ENCODE measurements at places on chromosomes 4 and X. TPM values are rescaled to one million over a fixed set of nuclear protein-coding genes. Genes with fewer than 3 reads are reported as not detected.

DNA sequence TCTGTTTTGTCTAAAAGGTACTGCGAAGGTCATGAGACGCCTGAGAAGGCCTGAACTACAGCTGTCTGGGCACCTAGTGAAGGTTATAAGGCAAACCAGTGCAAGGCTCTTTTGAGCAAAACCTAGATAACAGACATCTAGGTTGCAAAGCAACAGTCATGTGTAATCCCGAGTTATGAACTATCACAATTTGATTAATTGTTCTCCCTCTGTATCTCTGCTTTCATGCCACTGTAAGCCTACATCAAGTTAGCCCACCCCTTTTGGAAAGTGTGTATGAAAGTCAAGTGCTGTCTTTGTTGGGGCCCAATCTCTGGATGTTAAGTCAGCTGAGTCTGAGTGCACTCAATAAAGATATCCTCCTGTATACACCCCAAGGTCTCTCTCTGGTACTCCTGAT is 31.9 kb upstream of the UGT2B7 start:
- no peak for DNase-seq

DNA sequence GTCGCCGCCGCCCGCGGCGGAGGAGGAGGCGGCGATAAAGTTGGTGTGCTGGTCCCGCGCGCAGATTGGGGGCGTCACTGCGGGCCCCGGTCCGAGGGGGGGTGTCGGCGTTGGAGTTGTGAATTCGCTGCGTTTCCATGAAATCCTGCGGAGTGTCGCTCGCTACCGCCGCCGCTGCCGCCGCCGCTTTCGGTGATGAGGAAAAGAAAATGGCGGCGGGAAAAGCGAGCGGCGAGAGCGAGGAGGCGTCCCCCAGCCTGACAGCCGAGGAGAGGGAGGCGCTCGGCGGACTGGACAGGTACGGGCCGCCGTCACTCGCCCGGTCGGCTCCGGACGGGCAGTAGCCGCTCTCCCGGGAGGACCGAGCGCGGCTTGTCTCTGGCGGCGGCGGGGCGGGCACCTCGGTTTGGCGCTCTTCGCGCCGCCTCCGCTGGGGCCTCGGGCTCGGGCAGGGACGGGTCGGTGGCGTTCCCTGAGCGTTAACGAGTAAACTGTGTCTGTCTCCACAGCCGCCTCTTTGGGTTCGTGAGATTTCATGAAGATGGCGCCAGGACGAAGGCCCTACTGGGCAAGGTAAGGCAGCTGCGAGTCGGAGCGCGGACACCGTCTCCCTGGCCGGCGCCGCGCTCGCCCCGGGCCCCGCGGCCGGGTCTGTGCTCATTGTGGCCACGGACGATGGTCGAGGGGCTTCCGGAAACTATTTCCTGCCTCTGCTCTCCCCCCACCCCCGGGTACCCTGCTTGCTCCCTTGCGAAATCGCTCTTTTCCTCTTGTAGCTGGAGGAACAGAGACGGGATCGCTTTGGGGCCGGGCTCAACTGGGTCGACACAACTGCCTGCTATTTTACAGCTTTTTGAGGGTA is 658 bp downstream of the KDM6A start:
- DNase-seq: no peak

DNA sequence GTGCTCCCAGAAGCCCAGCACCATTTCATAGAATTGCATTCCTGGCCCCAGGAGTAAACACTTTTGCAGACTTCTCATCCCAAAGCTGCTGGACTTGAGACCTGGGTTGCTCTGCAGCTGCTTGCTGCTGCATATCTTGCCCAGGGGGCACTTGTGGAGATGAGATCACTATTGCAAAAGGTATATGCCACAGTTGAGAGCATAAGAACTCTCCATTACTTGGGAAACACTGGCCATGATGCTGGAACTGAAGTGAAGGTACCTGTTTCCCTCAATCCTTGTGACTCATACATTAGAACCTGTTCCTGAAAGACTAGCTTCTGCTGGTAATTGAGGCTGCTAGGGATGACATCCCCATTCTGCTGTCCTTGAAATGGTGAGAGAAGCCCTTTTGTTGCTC is 43.1 kb upstream of the WDR1 start:
- DNase-seq: no peak

DNA sequence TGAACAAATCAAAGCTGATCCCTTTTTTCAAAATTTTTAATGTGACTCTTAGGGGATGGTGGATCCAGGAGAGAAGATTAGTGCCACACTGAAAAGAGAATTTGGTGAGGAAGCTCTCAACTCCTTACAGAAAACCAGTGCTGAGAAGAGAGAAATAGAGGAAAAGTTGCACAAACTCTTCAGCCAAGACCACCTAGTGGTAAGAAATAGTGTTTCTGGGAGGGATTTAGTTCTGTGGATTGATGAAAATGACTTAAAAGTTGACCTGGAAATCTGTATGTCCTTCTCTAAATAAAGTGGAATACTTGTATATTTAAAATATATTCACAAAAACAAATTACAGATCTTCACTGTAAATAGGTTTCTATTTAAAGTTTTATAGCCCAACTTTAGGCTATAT is 29.2 kb downstream of the NUDT9 start:
- no peak for DNase-seq

DNA sequence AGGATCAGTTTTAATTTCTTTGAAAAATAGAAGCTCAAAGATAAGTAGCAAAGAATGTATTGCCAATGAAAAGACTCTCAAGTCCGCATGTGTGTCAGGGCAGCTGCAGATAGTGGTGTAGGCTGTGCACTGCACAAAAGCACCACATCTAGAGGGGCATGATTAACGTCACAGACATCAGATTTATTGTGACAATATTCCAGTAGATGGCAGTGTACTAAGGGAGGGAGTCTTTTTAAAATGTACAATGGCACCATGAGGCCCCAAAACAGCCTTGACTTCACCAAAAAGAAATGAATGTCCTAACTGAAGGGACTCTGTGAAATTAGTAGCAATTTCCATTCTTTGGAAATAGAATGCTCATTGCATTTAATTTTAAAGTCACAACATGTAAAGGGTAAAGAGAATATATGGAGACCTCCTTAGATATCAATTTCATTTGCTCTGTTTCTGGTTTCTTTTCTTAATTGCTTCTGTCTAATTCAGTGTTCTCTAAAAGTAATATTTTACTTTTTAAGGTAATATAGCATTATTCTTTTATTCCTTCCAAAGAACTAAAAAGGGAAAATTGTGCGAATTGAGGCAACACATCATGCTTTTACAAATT is 98.4 kb downstream of the ZNF827 start:
- DNase-seq: no peak

DNA sequence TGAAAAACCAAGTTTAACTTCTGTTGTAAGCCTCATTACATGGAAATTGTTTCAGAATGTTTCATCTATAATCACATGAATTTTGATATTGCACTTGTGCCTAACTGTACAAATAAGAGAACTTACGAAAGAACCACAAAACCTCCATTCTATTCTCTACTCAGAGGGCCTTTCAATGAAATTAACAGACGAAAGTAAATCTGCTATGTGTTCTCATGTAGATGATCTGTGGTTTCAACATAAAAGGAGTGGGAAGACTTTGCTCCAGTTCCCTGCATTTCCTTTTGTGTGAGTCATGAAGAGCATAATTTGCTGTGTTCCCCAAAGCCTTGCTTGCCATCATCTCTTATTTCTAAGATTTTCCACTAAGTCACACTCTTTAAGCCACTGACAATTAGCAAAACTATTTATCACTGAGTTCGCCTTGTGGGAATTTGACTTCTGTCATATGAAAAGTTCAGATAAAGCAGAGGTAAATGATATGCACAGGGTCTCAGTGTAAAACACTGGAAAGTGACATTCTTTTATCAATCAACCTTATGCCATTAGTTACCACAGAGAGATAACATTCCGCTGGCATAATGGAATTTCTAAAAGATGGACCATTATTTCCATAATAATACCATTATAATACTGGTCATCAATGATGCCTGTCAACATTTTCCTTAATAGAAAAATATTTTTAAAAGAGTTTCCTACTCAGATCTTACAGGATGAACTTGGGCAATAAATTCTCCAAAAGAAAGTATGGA is 329.8 kb downstream of the NR3C2 start:
- DNase-seq: no peak

- DNase-seq: no peak
These were observed 4.7 kb downstream of the CPLX1 start for GRCh38 chr4:821181-821591.

- no peak for DNase-seq
These were observed 566.3 kb downstream of the STPG2 start for GRCh38 chr4:97577004-97577403.

GRCh38 chr4:47741200-47741599 is 96.7 kb downstream of the CORIN start:
- no peak for DNase-seq

DNA sequence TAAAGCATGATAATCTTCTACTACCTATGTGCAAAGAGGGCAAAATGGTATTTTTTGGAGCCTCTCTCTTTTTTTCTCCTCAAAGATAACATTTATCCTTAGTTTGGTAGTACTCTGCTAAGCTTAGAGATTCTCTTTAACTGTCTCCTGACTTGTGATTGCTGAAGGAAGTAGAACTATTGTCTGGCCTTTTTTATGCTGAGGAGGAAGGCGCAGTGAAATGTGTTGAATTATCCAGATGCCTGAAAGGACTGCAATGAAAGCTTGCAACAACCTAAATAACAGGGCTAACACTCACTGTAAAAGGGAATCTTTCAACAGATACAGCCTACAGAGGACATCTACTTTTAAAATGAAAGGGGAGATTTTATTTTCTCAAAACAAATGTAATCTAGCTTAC is 59.5 kb upstream of the CCDC160 start:
- DNase-seq: no peak

GRCh38 chrX:40933706-40934425 is 151.4 kb upstream of the USP9X start:
- DNase-seq: peak; percentile 29

DNA sequence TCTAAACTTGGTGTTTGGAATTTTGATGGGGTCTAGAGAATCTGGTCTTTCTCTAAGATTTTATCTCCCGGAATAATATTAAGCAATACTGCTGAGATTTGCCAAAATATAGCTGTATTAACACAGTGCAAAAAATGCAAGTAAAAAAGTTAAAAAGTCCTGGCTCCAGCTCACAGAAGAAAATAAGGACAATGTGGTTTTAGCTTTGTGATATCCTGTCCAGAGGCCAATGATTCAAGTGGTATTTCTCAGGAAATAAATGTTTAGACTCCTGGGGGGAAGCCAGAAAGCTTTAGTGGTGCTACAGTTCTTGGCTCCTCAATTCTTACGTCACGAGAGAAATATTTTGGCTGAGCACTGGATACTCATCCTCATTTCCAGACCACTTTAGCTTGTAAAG is 40.9 kb upstream of the IL13RA2 start:
- DNase-seq: peak; percentile 71

GRCh38 chrX:141945426-141945825 is 41.7 kb downstream of the MAGEC1 start:
- no peak for DNase-seq

DNA sequence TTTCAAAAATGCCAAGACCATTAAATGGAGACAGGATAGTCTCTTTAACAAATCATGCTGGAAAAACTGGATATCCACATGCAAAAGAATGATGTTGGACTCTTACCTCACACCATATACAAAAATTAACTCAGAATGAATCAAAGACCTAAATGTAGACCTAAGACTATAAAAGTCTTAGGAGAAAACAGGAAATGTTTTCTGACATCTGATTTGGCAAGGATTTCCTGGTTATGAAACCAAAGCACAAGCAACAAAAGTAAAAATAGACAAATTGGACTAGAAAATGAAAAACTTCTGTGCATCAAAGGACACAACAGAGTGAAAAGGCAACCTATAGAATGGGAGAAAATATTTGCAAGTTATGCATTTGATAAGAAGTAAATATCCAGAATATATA is 37.6 kb downstream of the ARFIP1 start:
- DNase-seq: no peak

- no peak for DNase-seq
These were observed 113.1 kb downstream of the CCSER1 start for GRCh38 chr4:90240333-90240732.

DNA sequence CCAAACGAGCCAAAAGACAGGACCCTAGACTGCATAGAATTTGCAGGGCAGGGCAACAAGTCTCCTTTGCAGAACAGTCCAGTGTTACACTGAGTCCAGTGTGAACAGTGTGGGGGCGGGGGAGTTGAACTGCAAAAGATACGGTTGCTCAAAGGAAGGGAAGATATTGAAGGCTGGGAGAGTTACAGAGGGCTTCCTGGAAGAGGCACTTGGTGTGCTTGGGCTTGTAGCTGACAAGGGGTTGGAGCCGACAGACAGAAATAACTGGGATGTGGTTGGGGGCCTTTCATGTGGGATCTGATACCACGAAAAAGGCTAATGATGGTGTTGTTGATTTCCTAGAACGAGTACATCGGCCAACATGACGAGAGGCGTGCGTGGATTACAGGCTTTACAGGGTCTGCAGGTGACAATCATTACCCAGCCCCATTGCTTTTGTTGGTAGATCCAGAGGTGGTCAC is 6.1 kb downstream of the XPNPEP2 start:
- DNase-seq: no peak

- no peak for DNase-seq
These were observed 425 bp downstream of the NAA11 start for GRCh38 chr4:79325436-79325835.

GRCh38 chr4:94574616-94575015 is 122.9 kb downstream of the PDLIM5 start:
- DNase-seq: no peak

DNA sequence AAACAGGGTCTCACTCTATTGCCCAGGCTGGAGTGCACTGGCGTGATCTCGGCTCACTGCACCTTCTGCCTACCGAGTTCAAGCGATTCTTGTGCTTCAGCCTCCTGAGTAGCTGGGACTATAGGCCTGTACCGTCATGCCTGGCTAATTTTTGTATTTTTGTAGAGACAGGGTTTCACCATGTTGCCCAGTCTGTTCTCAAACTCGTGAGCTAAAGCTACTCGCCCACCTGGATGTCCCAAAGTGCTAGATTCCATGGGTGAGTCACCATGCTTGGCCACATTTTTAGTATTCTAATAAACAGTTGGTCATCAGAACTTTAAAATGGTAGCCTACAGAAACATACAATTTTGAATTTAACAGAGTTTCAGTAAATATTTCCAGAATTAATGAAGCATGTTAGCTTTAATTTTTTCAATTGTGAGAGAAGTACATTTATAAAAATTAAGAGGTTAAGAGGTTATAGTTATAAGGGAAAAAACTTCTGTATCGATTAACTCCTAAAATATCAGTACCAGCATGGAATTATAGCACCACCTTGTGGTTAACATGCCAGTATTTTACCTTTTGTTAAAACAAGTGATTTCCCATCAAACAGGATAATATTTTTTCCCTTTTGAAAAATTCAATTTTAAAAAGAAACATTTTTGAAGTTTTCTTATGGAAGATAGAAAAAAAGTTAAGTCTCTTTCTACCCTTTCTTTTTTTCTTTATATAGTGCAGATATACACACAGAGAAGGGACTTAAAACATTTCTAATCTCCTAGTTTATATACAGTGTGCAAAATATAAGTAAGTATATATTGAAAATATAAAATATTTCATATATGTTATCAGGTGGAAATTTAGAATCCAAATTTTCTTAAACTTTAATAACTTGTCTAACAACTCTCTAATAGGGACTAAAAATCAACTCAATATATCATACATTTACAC is 35.4 kb downstream of the CEP44 start:
- no peak for DNase-seq

- no peak for DNase-seq
These were observed 2.9 kb downstream of the RAPGEF2 start for GRCh38 chr4:159105761-159106243.

Gene GAGE12J
- polyA plus RNA-seq: not detected

Gene APOO
- 10.9 TPM for polyA plus RNA-seq

Gene CYTL1
- 10.1 TPM for polyA plus RNA-seq
